ENCODE measurements at places on chromosomes 5 and 9.
A peak's percentile ranks its signal among the peaks of the same experiment; 100 is the strongest.

- no peak for DNase-seq
These were observed 75.5 kb upstream of the PRRC1 start for GRCh38 chr5:127441799-127442484.

DNA sequence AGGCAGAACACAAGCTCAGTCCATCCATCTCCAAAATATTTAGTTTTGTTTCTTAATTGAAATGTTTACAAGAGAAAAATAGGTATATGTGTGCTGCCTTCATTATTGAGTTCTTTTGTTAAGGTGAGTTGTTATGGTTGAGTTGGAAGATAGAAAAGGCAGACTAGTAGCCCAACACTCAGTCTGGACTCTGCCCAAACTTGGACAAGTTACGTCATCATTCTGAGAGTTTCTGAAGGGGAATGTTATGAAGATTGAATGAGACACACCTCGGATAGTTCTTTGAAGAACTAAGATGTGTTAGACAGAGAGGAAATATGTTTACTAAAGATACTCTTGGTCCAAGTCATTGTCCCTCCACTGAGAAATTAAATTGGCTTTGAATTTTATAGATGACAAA is 245.5 kb downstream of the KCTD16 start:
- no peak for DNase-seq

- DNase-seq = no peak
These were observed 1791.1 kb downstream of the MAT2B start for GRCh38 chr5:165296401-165297130.

GRCh38 chr5:89343666-89344065 is 460.7 kb upstream of the MEF2C start:
- DNase-seq = no peak

DNA sequence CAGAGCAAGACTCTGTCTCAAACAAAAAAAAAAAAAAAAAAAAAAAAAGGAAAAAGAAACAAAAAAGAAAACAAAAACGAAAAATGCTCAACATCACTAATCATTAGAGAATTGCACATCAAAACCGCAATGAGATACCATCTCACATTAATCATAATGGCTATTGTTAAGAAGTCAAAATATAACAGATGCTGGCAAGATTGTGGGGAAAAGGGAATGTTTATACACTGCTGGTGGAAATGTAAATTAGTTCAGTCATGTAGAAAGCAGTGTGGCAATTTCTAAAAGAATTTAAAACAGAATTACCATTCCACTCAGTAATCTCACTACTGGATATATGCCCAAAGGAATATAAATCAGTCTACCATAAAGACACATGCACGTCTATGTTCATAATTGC is 50.4 kb upstream of the PRR16 start:
- DNase-seq = no peak

GRCh38 chr9:80191108-80191507 is 619.3 kb downstream of the TLE4 start:
- DNase-seq = no peak

DNA sequence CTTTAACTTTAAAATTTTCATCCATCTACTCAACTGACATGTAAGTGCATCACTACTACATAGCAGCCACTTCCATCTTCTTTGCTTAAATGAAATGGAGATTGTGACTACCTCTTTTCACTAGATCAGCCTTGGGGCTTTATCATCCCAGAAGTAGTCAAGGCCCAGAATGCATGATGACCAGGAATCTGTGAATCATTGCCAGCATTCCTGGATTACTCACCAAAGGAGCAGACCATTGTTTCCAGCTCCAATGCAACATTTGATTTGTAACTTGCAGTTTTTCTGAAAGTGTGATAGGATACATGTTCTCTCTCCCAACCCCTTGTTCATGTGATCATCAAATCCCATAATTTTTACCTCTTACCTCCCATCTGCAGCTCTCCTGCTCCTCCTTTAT is 65.1 kb downstream of the PLPPR1 start:
- no peak for DNase-seq

GRCh38 chr5:117262572-117263131 is 688.0 kb upstream of the SEMA6A start:
- DNase-seq = no peak

- no peak for DNase-seq
These were observed 14.9 kb downstream of the NR2F1-AS1 start for GRCh38 chr5:93566091-93566490.

- no peak for DNase-seq
These were observed 167.2 kb upstream of the IRX4 start for GRCh38 chr5:2049876-2050275.

DNA sequence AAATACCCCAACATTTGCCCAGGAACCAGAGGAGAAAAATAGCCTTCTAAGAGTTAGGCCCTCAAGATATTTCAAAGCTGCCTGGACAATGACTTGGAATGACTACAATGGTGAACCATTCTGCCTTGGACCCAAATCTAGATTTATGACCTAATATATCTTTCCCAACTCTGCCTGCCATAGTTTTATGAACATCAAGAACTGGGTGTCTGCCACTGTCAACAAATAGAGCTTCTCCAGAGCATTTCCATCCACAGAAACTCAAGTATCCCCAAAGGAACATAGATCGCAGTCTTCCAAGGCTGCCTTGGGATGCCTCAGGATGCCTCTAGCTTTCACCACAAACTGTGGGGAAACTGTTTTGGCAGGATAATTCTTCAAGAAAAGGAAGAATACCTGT is 48.2 kb upstream of the NFIB start:
- DNase-seq = no peak

- DNase-seq = no peak
These were observed 283.2 kb upstream of the TMEM161B start for GRCh38 chr5:88551724-88552345.

GRCh38 chr9:79471580-79472543 is 99.9 kb upstream of the TLE4 start:
- peak; percentile 5 for DNase-seq

All from DND-41 (cell line).